ENCODE measurements at places on chromosomes 4 and X. TPM values are rescaled to one million over a fixed set of nuclear protein-coding genes. Genes with fewer than 3 reads are reported as not detected.
A peak's percentile ranks its signal among the peaks of the same experiment; 100 is the strongest.

The TSPAN7 gene
- total RNA-seq, result not detected

DNA sequence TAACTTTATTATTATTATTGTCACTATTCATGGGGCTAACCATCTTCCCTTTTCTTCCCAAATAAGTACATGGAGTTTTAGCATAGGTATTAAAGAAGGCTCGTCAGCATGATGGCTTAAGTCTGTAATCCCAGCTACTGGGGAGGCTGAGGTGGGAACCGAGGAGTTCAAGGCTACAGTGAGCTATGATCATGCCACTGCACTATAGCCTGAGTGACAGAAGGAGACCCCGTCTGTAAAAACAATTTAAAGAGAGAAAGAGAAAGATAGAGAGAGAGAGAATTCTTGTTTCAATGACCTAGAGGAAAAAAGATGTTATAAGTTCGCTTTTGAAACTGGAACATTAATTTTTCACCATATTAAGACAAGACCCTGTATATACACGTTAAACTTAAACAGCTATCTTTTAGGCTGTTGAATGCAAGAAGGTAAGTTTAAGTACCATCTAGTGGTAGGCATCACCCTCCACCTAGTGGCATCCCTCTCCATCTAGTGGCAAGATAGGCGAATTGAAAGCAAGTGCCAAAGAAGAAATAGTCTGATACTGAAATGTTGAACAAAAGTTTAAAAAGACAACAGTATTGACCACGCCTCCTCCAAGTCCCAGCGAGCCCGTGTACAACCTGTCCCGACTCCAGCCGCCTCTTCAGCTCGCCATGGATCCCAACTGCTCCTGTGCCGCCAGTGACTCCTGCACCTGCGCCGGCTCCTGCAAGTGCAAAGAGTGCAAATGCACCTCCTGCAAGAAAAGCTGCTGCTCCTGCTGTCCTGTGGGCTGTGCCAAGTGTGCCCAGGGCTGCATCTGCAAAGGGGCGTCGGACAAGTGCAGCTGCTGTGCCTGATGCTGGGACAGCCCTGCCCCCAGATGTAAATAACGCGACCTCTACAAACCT lies 26.0 kb upstream of the YTHDC1 start:
- DNase-seq, result peak; percentile 21

- no peak for DNase-seq
Measured at GRCh38 chrX:16592194-16592770, 57.7 kb upstream of the S100G start.

The FHIP1A gene
- 2.0 TPM for total RNA-seq

The VBP1 gene
- total RNA-seq, result 172 TPM

The GPC4 gene
- 0.96 TPM for total RNA-seq

The TIMM8A gene
- total RNA-seq, result 9.6 TPM

The CSAG1 gene
- total RNA-seq, result not detected

DNA sequence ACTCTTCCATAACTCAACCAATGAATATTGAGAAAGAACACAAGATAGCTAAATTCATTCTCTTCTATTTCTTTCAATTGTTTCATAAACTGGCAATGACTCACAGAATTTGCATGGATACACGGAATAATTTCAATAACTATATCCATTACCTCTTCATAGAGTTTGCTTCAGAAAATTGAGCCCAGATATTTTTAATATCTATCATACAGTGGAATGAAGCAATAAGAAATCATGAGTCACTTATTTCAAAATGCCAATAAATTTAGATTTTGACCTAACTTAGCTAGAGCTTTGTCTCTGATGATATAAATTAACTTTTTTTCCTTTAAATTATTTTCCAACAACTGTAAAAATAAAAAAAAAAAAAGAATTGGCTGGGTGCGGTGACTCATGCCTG lies 22.2 kb upstream of the MANBA start:
- no peak for DNase-seq

- DNase-seq, result no peak
Measured at GRCh38 chr4:85672959-85673358, 198.0 kb downstream of the ARHGAP24 start.

DNA sequence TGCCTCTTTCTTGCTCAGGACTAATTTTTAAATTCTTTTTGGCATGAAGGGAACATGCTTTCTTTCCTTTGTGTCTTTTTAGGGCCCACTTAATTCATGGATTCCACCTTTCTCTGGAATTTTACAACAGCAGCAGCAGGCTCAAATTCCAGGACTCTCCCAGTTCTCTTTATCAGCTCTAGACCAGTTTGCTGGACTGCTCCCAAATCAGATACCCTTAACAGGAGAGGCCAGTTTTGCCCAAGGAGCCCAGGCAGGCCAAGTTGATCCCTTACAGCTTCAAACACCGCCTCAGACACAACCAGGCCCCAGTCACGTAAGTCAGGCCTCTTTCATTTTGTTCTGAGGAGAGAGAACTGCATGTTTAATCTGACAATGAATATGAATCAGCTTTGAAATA lies 2.3 kb downstream of the ODAM start:
- DNase-seq, result no peak

DNA sequence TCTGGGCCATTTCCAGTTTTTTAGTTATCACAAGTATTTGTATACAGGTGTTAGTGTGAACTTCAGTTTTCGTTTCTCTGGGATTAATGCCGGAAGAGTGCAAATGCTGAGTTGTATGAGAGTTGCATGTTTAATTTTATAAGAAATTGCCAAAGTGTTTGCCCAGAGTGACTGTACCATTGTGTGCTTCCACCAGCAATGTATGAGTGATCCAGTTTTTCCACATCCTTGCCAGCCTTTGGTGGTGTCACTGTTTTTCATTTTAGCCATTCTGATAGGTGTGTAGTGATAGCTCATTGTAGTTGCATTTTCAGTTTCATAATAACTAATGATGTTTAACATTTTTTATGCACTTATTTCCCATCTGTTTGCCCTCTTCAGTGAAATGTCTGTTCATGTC lies 18.4 kb downstream of the PLS3 start:
- no peak for DNase-seq

DNA sequence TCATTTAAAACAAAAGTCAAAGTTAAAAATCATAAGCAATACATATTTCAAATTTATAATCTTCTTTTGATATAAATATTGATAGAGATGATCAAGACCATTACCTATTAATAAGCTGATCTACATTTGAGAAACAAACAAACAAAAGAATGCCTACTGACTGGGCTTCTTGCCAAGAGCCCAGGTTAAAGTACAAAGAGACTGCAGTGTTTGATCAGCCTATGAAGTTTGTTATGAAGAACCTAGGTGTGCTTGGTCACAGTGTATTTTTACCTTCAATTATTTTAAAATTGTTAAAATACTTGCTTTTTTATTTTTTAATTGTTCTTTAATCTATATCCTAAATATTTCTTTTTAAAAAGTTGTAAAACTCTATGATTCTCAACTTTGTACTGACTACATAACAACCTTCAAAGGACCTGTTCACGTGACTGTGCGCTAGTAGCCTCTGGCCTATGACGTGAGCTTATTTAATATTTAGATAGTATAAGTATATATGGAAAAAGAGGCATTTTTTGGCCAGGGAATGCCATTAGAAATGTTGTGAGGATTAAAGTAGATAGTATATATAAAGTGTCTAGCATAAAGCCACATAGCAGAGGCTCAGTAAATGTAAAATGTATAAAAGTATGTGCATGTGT lies 11.4 kb upstream of the SLC39A8 start:
- DNase-seq, result no peak

The MAGIX gene
- 1.1 TPM for total RNA-seq

DNA sequence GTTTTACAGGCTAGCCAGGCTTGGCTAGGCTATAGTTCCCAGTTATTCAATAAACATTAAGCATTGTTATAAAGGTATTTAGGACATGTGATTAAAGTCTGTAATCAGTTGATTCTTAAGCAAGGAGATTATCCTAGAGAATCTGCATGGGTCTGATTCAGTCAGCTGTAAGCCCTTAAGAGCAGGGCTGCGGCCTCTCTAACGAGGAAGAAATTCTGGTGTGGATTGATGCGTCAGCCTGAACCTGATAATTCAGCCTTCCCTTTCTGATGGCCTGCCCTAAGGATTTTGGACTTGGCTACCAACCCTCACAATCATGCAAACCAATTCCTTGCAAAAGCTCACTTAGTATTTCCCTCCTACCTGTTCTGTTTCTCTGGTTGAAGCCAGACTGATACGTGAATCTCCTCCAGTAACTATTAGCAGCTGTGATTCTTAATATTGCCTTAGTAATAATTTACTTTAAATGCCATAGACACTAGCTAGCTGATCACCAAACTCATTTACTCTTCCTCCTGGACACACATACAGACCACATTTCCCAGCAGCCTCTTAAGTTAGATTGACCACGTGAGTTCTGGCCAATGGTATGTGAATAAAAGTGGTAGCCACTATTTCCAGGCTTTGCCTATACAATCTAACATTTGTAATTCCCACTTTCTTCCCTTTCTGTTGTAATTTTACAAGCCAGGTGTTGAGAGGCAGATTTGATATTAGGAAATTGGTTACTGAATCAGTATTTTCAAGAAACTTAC lies 678.0 kb upstream of the INTU start:
- no peak for DNase-seq

- no peak for DNase-seq
Measured at GRCh38 chr4:82823062-82823461, 24.5 kb upstream of the SCD5 start.

- no peak for DNase-seq
Measured at GRCh38 chr4:130359542-130359941, 1263.6 kb downstream of the C4orf33 start.

- DNase-seq, result no peak
Measured at GRCh38 chrX:40949071-40949470, 136.2 kb upstream of the USP9X start.

GRCh38 chrX:134803060-134803459 lies 144.8 kb upstream of the PLAC1 start:
- no peak for DNase-seq

The C4orf50 gene
- not detected for total RNA-seq

DNA sequence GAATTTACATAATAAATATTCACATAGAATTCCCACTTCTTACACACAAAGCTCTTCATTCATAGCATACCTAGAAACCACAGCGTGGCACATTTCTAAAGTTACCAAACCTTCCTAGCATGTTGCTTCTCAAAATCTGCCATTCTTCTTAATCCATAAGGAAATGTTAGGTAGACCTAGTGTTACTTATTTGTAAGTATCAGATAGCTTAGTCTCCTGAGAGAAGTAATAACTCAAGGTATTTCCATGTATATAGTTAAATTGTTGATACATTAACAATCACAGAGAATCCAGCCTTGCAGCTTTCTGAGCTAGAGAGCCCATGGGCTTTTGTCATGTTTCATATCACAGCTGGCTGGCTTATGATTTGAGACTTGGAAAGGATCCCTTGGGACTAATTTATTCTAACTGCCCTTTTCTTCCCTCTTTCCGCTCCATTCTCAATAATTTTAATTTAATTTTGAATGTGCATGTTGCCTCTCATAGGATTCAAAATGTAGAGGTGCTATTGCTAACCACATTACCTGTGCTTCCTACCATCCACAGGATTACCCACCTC lies 17.6 kb downstream of the SH3RF1 start:
- DNase-seq, result no peak

DNA sequence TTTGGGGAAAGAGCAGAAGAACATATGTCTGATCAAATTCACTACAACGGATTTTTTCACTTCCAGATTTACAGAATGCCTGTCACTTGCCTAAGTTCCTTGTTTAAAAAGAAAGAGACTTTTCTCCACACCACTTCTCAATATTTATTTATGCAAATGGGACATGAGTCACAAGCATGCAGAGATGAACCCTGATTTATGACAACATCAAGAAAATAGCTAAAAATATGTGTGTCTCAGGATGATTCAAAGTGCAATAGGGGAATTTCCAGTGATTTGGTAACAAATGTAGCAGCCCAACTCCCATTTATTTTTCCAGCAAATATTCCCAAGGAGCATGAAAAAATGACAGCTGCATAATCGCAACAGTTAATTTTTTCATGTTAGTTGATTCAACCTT lies 180.4 kb upstream of the FAT1 start:
- DNase-seq, result no peak

GRCh38 chr4:145956288-145956890 lies 17.8 kb upstream of the ZNF827 start:
- DNase-seq, result peak; percentile 6

GRCh38 chrX:133722756-133723155 lies 262.6 kb downstream of the GPC3 start:
- no peak for DNase-seq

GRCh38 chr4:123468479-123469031 lies 72.0 kb downstream of the SPRY1 start:
- no peak for DNase-seq

DNA sequence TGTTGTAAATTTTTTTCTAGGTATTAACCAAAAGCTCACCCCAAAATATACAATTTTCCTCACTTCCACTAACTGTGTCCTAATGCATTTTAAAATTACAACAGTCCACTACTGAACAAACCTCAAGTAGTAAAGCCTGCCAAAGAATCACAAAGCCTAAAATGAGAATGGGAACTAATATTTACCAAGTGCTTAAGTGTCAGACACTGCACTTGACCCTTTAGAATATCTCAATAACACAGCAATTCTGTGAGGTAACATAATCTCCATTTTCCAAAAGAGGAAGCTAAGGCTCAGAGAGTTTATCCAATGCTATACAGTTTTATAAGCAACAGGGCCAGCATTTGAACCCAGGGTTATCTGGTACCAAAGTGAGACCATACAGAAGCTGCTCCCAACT lies 4.9 kb downstream of the SLC9A7 start:
- DNase-seq, result no peak

The FAM53A gene
- total RNA-seq, result 2.6 TPM

The SLITRK4 gene
- total RNA-seq, result 0.10 TPM

DNA sequence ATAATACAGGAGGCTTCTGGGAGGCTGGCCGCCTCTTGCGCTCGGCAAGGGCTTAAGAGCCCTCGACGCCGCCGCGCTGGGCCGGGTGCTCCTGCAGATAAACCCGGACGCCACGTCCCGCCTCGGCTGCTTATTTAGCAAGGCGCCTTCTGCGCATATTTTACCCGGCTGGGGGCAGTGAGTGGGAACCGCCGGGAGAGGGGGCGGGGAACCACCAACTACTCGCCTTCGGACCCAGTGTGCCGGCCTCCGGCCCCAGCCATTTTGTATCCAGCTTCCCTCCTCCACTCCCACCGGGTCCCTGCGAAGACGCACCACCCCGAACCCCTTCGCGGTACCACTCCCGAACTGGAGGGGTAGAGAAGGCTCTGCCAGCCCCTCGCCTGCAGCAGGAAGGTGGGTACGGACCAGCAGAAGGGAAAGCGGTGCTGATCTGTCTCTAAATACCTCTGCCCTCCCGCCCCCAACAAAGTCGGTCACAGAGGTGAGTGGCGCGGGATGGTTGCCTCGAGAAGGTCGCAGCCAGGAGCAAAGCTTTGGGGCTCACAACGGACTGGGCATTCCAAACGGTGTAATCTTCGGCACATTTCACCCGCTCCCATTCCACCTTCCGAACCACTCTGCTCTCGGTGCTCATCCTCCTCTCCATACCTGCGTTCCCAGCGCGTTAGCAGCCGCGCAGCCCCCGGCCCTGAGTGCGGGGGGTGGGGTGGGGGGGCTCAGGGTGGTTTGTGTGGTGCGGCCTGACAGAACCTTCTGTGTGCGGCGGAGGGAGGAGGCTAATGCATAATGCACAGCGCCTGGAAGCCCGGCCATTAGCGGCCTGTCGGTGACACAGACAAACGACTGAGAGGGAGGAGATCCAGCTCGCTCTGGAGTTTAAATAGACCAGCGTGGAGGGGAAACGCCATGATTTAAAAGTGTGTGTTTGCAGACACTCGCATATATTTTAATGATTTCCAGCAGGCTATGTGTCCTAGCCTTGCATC lies 4.9 kb upstream of the BCOR start:
- no peak for DNase-seq

GRCh38 chr4:138978600-138978999 lies 37.0 kb upstream of the NOCT start:
- no peak for DNase-seq

The OSTC gene
- 1,094 TPM for total RNA-seq
